ENCODE measurements at places on chromosomes 5 and 9.

DNA sequence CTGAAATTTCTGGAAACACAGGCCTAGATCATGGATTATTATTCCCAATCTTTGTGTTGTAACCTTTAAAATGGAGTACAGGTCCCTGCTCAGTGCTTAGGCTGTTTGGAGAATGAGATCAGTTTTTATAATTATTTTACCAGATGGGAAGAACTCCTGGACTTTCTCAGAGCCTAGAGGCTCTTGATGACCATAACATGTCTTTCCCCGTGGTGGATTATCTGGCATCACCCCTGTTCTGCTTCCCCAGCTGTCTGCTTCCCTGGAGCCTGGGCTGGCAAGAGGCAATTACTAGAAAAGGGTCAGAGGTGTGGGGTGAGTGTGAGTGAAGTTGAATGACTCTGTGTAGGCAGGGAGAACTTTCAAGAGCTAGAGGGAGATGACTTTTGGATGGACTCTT is 143.0 kb downstream of the CARTPT start:
- DNase-seq: no peak

- DNase-seq: peak; percentile 51
Observed at GRCh38 chr9:6842584-6842947, 84.8 kb downstream of the KDM4C start.

DNA sequence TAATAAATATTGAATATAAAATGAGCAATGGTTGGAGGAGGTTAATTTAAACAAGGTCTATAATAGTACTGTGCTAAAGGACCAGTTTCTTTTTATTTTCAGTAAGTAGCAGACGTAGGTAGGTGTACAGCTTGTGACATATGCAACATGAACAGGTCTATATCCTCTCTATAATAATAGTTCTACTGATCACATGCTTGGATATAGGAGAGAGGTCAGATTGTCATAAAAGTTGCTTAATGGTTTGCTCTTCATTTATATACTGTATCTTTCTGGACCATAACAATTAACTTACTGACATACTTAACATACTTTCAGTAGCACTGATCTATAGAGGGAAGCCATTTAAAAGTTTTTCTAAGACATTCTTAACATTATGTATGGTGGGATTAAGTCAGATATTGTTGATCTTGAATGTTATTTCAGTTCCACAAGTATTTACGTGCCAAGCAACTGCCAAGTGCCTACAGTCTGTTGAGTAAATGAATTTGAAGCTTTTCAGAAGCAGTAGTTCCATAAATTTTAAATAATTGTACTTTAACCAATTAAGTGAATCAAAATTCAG is 68.0 kb downstream of the DENND4C start:
- DNase-seq: no peak

DNA sequence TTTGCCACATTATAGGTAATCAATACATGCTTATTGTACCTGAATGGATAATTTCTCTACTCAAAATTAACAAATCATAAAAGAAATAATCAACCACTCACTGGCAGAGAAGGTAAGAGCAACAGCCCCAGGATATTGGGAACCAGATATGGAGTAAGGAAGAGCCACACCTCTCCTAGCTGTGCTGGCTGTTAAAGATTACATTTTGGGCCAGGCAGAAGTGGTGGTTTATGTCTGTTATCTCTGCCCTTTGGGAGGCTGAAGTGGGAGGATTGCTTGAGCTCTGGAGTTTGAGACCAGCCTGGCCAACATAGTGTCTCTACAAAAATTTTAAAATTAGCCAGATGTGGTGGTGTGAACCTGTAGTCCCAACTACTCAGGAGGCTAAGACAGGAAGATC is 56.4 kb downstream of the BHMT start:
- no peak for DNase-seq

DNA sequence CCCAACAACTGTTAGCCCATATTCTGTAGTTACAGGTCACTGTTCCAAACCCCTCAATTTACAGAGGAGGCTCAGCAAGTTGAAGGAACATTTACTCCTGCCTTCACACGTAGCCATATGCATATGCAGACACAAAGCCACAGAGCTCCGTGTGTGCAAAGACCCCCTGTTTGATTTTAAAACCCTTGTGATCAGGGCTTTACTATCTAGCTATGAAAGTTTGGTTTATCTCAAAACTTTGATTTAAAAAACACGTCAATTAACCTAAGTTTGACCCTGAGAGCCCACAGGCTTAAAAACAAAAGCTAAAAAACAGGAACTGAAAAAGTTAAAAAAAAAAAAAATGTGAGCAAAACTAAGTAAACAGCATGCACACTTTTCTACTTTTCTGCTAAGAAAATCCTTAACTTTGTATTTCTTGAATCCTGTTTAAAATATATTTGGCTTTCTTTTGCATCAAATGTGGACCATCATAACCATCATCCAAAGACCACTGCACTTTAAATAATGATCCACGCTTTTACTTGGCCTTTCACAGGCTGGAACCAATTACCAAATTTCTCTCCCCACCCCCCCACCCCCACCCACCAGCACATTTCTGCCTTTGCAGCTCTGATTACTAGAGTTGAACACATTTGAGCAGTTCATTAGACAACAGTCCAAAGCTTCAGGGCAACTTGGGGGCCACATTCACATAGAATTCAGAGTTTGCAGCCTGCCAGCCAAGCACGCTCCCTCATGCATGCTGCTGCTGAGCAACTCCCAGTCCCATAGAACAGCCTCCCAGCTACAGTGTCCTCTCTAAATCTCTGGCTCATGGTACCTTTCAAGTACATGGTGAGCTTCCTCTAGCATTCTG is 128.8 kb upstream of the MAP3K1 start:
- no peak for DNase-seq

GRCh38 chr5:160469156-160470144 is 47.8 kb downstream of the PTTG1 start:
- DNase-seq: peak; percentile 88

GRCh38 chr5:91022518-91022917 is 360.6 kb downstream of the ARRDC3 start:
- DNase-seq: no peak

DNA sequence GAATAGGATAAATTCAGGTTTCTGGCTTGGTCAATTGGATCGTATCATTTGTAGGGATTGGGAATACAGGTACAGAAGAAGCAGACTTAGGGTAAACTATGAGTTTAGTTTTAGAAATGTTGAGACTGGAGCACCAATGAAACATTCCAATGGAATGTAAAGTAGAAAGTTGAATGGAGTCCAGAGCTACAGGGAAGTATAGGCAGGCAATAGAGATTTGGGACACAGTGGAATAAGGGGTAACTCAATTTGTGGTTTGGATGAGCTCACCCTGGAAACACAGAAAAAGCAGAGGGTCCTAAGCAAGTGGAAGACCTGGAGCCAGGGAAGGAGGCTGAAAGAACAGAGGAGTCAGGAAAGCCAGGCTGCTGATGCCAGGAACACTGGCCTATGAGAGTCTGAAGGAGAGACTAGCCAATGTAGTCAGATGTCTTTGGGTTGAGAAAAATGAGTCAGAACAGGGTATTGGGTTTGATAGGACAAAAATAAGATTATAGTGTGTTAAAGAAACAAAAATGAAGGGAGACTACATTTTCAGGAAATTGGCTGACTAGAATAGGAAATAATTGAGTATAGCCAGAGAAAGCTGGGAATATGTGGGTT is 72.8 kb downstream of the STARD4 start:
- peak; percentile 15 for DNase-seq

GRCh38 chr9:4119778-4120554 is 179.9 kb downstream of the GLIS3 start:
- DNase-seq: no peak

- peak; percentile 87 for DNase-seq
Observed at GRCh38 chr9:37840560-37841194, 40.1 kb downstream of the DCAF10 start.

DNA sequence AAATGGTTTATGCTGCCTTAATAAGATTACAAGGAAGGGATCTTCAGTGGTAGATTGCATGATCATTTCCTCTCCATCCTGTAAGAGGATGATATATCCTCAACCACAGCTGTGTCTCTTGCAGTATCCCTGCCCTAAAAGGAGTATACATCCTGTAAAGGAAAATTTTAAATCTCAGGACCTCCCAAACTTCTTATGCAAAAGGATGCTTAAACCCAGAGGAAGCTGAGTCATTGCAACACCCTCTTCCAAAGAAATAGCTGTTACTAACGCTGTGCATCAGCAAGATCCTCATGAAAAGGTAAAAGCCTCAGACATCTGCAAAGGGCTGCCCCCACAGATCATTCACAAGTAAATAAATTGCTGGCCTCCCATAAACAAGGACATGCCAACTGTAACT is 599.0 kb downstream of the PRELID2 start:
- DNase-seq: peak; percentile 63

- no peak for DNase-seq
Observed at GRCh38 chr5:77300451-77300850, 90.0 kb downstream of the PDE8B start.

- no peak for DNase-seq
Observed at GRCh38 chr5:110752953-110753352, 14.1 kb downstream of the SLC25A46 start.

Measured in ELR (cell line).